ENCODE measurements at places on chromosomes 16 and 17. TPM values are rescaled to one million over a fixed set of nuclear protein-coding genes. Genes with fewer than 3 reads are reported as not detected.

Gene GFAP
- 0.68 TPM for total RNA-seq

Gene KRT24
- not detected for total RNA-seq

Gene PIMREG
- total RNA-seq: 51.1 TPM

Gene FBXO39
- total RNA-seq: not detected

Gene KDM6B
- total RNA-seq: 14.4 TPM

Gene FOXL1
- total RNA-seq: 2.6 TPM

Gene HYDIN
- total RNA-seq: 0.48 TPM

Gene SLC5A11
- 0.46 TPM for total RNA-seq

Gene GAS2L2
- 0.07 TPM for total RNA-seq

Gene CACNG1
- 0.21 TPM for total RNA-seq

Gene HCRT
- total RNA-seq: not detected

Gene KRTAP16-1
- not detected for total RNA-seq

Gene LRRC75A
- total RNA-seq: 0.80 TPM

Gene NPW
- 0.40 TPM for total RNA-seq

Gene C16orf86
- not detected for total RNA-seq

Gene COPZ2
- 11.4 TPM for total RNA-seq

Gene GNGT2
- 1.1 TPM for total RNA-seq

Gene FBXW10
- total RNA-seq: 0.97 TPM

Gene KLHL11
- total RNA-seq: 2.1 TPM

Gene EEF2K
- total RNA-seq: 17.4 TPM
